Fibroblast of the aortic adventitia (primary cell): ENCODE measurements at places on chromosomes 2 and 18. TPM values are rescaled to one million over a fixed set of nuclear protein-coding genes. Genes with fewer than 3 reads are reported as not detected.

The FAM237A gene
- total RNA-seq: not detected in 2 replicates

The SNTG2 gene
- total RNA-seq: 0.09 TPM in 1 of 2 replicates, not detected in the other

The LHCGR gene
- total RNA-seq: 0.25 TPM in 1 of 2 replicates, not detected in the other

The DSG4 gene
- total RNA-seq: not detected in 2 replicates

The RTN4 gene
- total RNA-seq: 357 and 1,117 TPM in 2 replicates

The TUBA4B gene
- not detected in 2 replicates for total RNA-seq

The ZCCHC2 gene
- total RNA-seq: 9.9 and 12.8 TPM in 2 replicates

The LIPG gene
- total RNA-seq: 2.7 and 3.2 TPM in 2 replicates

The CFAP65 gene
- total RNA-seq: not detected in 2 replicates

The THADA gene
- total RNA-seq: 34.6 and 54.9 TPM in 2 replicates

The SLC19A3 gene
- 0.18 and 1.6 TPM in 2 replicates for total RNA-seq

GRCh38 chr2:198314559-198315153 is 510.3 kb downstream of the PLCL1 start:
- peak; percentile 77 for DNase-seq

DNA sequence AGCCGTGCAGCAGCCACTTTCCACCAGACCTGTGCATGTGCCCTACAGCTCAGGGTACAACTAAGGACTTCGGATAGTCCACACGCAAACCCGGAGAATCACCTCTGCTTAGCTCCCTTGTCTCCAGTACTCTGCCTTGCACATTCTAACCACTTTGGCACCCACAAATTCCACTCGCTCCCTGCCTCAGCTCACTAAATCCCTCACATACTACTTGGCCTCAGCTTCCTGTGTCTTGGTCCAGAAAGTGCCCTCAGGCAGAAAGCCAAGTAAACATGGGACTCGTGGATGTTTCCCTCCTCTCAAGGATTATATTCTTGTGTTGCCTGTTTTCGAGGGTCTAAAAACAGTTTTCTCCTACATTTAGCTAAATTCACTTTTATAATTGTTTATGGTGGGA is 157.8 kb upstream of the DAPL1 start:
- no peak for DNase-seq

DNA sequence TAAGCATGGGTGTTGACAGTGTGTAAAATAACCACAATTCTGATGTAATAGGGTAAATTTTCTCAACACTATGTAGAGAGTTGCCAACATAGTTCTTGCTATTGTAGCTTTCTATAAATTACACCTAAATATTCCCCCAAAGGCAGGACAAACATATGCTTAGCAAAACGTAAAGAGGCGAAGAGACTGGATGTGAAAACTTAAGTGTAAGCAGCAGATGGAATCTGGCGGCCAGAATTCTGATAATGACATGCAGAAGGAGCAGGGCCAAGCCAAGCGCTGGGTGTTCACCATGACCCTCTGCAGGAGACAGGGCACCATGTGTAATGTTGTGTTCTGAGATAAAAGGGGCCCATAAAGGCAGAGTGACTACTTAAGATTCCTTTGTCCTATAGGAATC is 105.2 kb upstream of the ZNF521 start:
- DNase-seq: no peak

- no peak for DNase-seq
These were observed 33.3 kb downstream of the SPP2 start for GRCh38 chr2:234083572-234084348.

DNA sequence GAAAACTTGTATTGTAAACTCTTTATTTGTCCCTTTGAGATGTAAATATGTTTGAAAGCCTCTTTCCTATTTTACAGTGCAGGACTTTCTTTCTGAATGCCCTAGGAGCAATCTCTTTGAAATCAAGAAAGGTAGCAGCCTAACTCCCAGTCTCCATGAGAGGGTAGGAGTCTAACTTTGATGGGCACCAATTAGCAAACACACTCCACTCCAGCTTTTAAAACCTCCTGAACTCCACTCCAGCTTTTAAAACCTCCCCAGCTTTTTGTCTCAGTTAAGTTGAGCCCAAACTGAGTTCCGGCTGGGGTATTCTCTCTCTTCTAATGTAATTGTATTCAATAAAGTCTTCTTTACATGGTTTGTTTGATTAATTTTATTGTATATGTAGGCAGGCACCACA is 493.7 kb upstream of the CDH7 start:
- DNase-seq: no peak

DNA sequence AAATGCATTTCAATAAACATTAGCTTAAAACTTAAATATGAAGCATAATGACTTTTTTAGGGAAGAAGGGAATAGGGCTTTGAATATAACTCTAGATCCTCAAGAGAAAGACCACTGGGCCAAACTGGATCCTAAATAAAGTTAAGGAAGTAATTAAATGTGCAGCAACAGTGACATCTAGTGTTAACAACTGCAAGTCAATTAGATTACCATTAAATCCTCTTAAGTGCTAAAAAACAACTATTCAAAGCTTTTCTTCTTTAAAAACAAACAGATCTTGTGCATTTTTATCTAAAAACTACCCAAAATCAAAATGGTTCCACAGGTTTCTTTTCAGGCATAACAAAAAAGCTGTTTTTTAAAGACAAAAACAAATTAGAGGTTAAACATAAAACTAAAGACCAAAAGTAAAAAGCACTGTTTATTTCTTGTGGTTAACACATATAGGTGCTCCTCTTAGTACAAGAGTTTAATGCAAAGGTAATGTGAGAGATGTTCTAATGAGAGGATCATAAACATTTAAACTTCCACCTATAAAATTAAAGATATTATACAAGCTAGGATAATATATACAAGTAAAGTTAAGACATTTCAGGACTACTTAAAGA is 111.4 kb downstream of the THADA start:
- DNase-seq: peak; percentile 96

GRCh38 chr2:30222636-30223360 is 8.5 kb upstream of the LBH start:
- DNase-seq: no peak

GRCh38 chr18:55214534-55214933 is 255.3 kb upstream of the CCDC68 start:
- no peak for DNase-seq

GRCh38 chr18:11977153-11977466 is 4.2 kb upstream of the IMPA2 start:
- DNase-seq: no peak

- peak; percentile 9 for DNase-seq
These were observed 11.6 kb downstream of the TRAPPC8 start for GRCh38 chr18:31931163-31931885.

DNA sequence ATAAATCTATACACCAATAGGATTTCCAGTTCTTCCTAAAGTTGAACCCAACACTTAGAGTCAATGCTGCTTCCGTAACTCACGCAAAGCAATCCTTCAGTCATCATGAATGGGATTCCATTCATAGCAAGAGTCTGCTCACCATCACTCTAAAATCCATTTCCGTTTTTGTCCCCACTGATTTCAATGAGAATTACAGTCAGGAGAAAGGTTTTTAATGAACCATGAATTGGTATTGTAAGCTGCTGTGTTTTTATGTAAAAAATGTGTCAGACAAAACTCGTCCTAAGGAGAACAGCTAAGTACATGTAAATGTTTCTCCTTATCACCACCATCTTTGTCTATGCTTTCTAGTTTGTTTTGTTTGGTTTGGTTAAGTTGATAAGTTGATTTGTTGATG is 391.5 kb downstream of the IRS1 start:
- no peak for DNase-seq

GRCh38 chr2:86577817-86578456 is 14.7 kb upstream of the CHMP3 start:
- DNase-seq: no peak

- DNase-seq: no peak
These were observed 37.5 kb downstream of the SNED1 start for GRCh38 chr2:241035818-241036396.

DNA sequence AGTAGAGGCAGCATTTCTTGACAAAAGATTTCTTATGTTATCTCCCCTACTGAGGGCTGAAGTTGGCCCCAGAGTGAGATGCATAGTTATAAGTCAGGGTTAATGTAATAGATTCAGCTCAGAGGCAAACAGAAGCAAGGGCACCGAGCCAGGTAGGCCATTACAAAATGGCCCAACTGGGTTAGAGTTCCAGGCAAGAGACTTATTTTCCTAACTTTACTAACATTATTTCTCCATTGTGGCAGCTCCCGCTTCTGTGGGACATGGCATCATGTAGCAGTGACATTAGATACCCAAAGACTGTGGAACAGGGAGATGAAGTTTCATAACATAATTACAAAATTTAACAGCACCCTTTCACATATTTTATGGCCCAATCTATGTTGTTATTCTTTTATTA is 27.1 kb downstream of the TSPYL6 start:
- DNase-seq: peak; percentile 60

DNA sequence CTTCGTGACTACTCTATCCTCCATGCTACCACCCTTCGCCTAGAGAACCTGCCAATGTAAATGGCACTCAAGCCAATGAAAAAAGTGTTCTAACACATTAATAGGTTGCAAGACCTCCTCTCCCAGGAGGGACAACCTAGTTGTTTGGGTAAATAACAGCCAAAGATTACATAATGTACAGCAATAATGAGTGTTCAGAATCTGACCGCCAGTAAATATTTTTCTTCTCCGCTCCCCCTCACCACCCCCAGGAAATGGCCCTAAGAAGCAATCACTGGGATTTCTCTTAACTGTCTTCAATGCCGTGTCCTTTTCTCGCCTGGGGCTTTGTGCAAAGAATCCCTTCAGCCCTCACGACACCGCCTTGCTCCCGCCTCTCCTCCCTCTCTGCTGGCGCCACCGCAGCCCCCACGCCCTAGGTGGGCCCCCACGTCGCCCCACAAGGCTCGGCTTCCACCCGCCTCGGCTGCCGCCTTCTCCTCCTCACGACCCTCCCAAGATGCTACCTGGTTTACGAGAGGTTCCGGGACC is 458 bp downstream of the HYCC2 start:
- peak; percentile 16 for DNase-seq

- peak; percentile 49 for DNase-seq
These were observed 40.2 kb upstream of the UBXN4 start for GRCh38 chr2:135701442-135701841.

GRCh38 chr2:214649440-214650205 is 159.9 kb downstream of the BARD1 start:
- DNase-seq: peak; percentile 17

DNA sequence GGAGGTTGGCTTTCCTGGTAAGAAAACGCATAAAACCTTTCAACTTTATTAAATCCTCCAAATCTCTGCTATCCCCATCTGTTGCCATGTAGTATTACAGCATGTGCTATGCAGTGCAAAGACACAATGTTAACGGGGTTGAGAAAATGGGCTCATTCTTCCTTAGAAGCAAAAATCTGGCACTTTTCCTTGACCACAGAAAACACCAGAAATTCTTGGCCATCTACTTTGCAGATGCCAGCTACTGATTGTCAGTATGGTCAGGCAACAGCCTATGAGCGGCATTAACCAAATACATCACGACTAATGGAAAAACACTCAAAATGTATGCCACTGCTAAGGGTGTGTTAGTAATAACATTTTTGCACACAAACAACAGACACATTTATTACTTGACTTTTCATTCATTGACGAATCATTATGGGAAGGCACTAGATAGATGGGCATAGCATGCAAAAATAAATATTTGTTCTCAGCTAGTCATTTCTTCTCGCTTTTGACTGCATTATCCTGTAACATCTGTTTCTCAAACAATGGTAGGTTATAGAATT is 65.2 kb upstream of the CRIM1 start:
- peak; percentile 9 for DNase-seq

- DNase-seq: peak; percentile 78
These were observed 8.3 kb downstream of the PXDN start for GRCh38 chr2:1736045-1736444.

DNA sequence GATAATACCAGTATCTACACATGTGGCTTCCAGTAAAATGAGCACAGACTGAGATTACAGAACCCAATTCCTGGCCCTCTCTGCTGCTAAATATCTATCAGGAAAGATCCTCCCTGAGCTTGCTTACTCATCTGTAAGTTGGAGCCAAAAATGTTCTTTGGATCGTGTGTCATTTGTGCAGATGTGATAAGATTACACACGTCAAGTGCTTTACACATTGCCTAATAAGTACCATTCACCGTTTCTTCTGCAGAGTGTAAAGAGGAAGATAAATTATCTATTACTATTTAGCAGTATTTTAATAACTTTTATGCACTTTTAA is 23.2 kb upstream of the SLC20A1 start:
- peak; percentile 99 for DNase-seq

GRCh38 chr2:157784169-157784822 is 91.8 kb downstream of the ACVR1 start:
- peak; percentile 44 for DNase-seq

GRCh38 chr2:238060096-238060541 is 682 bp upstream of the SCLY start:
- DNase-seq: peak; percentile 30

GRCh38 chr2:30273574-30273929 is 42.2 kb downstream of the LBH start:
- DNase-seq: no peak

DNA sequence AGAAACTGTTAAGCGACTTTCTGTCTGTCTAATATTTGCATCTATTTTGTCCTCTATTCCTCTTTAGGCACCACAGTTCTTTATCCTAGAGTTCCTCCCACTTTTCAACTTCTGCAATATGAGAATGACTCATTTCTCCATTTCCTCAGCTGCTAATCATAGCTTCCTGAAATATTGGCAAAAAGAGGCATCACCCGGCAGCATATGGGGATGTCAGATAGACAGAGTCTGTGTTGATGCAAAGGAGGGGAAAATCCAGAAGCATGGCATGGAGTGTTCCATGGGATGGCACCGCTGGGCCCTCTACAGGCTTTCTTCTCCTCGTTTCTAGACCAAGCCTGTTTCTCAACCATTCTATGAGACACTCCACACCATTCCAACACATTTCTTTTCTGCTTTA is 93.4 kb downstream of the DOCK10 start:
- peak; percentile 65 for DNase-seq

- no peak for DNase-seq
These were observed 40.2 kb downstream of the ZC3H15 start for GRCh38 chr2:186526281-186526680.

DNA sequence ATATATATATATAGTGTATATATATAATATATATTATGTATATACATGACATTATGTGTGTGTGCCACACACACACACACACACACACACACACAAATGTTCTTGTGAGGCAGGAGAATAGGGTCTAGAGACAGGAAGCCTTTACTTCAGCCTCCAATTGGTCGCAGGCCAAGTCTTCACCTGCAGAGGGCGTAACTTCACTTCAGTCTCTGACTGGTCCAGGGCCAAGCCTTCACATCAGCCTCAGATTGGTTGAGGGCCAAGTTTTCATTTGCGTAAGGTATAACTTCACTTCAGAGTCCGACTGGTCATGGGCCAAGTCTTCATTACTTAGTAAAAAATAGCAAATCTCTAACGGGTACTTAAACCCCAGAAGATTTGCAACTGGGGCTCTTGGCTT is 13.2 kb upstream of the SS18 start:
- DNase-seq: no peak

GRCh38 chr18:12315490-12315889 is 7.4 kb downstream of the TUBB6 start:
- peak; percentile 91 for DNase-seq

GRCh38 chr2:232238108-232238507 is 140.4 kb upstream of the ALPP start:
- peak; percentile 25 for DNase-seq
